G401 (cell line): ENCODE measurements at places on chromosomes 2 and 18.
A peak's percentile ranks its signal among the peaks of the same experiment; 100 is the strongest.

DNA sequence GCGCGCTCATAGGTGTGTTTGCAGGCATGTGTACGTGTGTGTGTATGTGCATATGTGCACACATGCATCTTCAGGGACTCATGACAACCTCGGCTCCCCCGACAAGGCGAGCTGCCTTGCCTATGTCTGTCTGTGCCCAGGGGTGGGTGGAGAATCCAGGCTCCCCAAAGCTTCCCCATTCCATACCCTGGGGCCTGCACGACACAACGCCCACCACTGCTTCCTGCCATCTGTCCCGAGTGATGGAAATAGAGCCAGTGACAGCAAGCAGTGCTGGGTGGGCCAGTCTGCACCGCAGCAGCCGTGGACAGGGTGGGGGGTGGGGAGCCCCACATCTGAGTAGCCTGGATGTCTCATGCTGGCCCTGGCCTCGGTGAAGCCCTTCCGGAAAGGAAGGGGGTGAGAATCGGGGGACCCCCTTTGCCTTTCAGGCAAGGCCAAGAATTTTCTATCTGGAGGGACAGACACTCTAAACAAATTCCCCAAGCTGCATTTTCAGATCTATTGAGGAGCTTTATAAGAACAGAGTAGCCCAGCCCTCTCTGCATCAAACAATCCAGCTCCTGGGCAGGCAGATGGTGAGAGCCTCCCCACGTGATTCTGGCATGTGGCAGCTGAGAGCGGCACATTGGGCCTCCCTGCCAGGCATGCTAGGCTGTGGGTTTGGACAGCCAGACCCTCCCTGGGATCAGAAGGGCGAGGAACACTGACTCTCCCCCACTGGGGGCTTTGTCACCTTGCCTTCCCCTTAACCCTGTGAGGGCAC is 4.9 kb downstream of the KCNIP3 start:
- no peak for DNase-seq

GRCh38 chr18:21112543-21113105 is 1.0 kb upstream of the ROCK1 start:
- DNase-seq = no peak

GRCh38 chr2:66577321-66578053 is 142.6 kb downstream of the MEIS1 start:
- DNase-seq = peak; percentile 72

DNA sequence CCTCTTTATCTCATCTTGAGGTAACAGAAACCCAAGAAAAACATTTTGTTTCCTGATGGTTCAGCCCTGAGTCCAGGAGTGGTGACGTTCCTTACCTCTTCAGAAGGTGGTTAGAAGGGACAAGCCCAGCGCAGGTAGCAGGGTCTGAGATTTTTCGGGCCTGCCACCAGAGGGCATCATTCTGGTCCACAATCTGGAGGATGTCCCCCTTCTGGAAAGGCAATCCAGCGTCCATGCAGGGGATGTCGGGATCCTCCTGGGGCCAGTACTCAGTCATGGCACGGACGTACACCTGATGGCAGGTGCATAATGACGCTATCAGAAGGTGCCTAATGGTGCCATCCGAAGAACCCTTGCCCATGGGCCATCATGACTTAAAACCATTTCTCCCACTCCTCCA is 17.7 kb downstream of the MPP4 start:
- no peak for DNase-seq

DNA sequence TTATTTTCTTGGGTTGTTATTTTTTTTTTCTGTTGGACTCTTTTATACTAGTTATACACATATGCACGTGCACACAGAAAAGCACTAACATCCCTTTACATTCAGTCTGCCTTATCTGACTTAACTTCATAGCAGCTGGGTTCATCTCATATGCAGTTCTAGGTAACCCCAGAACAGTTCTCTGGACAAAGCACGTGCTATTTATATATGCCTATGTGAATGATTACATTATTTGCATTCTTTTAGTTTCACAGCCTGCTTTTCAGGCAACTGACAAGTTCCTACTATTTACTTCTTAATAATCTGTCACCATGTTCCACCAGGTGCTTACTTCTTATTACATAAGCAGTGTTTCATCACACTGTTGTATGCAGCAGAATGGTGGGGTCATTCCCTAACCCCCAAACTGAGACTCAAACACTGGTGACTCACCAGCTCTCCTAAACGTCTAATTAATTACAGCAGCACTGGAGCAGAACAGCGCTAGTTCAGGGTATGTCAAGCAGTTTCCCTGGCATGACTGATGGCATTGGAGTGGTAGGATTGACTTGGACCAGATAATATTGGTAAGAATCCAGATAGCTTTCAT is 372.8 kb downstream of the CLIP4 start:
- DNase-seq = no peak

DNA sequence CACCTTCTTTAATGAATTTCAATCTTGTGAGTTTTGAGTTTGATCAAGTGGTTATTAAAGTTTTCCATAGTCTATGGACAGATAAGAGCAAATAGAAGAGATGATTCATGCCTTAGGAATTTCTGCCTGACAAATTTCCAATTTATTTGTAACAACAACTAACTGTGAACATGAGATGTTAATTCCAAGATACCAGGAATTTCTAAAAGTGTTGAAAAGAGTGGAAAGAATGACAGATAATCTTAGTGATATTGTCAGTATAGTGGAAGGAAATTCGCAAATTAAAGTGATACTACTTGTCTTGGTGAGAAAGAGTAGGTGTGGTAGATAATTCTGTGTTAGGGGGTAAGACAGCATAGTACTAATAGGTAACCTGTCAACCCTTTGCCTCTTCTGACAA is 82.4 kb downstream of the AGPS start:
- DNase-seq = no peak

DNA sequence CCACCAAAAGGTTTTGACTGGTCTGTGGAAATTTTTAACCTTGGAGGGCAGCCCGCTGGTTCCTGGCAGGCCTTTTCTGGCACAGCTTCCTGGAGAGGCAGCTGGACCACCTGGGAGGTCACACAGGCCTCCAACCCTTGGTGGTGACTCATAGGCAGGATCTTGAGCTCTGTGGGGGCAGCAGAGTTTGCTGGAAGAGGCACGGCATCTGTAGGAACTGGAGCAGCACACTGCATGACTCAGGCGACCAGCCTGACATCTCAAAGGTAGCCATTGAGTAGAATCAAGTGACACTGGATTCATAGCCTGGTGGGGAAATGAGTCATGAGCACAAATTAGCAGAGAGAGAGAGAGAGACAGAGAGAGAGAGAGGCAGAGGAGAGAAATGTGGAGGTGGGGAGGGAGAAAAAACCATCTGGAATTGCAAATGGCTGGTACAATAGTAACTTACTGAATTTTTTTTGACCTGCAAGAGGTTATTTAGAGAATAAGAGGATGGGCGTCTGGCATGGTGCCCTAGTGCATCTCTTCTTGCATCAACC is 57.4 kb downstream of the TRPM8 start:
- DNase-seq = peak; percentile 45

DNA sequence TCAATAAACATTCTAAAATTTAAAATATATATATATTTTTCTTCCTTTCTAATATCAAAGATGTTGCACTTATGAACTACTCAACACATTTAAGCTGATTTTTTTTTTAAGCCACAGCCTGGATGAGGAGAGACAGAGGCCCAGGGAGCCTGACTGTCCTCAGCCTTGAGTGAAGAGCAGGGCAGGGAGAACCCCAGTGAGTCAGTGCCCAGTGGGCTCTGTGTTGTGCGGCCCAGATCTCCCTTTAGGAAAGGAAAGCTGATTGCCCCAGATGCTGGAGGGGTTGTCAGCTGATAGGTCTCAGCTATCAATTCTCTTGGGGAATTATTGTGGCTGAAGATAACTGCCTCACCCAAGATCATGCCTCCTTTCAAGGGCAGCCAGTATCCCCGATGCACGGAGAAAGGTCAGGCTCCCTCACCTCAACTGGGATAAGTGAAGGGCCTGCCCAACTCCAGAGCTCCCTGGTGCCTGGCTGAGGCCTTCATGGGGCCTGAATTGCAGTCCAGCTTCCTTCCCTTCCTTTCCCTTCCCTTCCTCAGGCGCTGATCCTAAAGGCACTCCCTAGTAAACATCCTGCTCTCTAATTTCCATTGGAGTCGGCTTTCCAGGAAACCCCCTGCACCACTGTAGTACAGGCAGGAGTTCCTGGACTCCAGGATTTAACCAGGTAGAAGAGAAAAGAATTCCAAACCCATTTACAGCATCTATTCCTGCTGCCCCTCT is 106.9 kb upstream of the ATL2 start:
- DNase-seq = no peak

DNA sequence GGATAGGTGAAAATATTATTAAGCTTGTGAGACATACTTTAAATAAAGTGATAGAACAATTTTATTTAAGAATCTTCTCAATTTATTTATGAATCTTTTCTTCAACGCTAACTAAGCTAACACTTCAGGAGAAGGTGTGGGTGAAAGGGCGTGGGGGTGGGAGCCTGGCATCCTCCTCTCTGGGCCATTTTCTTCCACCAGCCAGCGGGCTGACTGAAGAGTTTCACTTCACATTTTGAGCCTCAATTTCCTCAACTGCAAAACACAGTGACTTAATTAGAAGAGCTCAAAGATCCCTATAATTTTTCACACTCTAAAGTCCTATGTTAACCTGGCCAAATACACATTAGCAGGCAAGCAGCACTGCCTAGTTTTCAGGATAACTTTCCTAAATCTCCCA is 94.8 kb downstream of the FTCDNL1 start:
- DNase-seq = no peak

DNA sequence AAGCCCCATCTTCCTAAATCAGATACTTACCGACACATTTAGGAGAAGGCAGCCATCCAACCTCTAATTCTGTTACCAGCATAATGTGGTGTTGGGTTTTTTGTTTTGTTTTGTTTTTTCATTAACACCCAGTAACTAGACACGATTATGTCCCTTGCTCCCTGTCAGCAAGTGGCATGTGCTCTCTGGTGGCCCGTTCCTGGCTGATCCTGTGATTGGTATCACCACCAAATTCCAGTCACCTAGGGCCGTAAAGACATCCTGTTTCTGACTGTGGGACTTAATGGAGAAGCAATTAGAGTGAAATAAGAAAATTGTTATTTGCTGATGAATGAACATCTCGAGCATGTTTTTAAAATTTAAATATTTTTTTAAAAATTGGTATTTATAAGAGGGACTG is 5.9 kb upstream of the DLX1 start:
- no peak for DNase-seq

GRCh38 chr2:233290051-233290845 is 17.4 kb upstream of the SAG start:
- DNase-seq = no peak

DNA sequence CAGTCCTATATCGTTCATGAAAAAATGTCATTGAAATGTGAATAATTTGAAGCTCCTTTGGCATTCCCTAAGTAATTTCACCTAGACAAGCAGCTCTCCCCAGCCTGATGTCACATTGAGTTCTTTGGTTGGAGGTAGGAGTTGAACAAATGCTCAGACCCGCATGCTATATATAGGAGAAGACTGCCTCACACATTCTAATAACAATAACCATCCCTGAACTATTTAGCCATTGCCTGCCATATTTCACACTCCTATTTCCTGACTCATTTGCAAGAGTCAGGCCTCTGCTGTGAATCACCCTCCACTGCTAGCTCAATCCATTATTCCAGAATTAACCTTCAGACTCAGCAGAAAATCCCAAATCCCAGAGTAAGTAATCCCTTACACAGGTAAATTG is 256.6 kb upstream of the ACVR2A start:
- DNase-seq = no peak

DNA sequence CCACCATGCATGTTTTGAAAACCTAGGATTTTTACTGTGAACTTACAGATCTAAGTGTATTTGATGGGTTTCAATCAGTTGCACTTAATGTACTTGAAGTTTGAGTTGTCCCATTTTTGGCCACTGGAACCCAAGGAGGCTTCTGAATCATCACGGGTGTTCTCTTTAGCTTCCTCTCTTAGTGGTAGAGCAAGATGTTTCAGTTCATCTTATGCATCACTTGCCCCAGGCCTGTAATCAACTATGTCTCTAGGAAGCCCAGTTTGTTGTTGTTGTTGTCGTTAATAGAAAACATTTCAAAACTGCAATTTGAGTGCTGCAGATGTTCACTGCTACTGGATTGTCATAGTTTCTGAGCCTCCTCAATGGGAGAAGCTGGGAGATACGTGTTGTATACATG is 97.0 kb downstream of the FHOD3 start:
- DNase-seq = no peak

DNA sequence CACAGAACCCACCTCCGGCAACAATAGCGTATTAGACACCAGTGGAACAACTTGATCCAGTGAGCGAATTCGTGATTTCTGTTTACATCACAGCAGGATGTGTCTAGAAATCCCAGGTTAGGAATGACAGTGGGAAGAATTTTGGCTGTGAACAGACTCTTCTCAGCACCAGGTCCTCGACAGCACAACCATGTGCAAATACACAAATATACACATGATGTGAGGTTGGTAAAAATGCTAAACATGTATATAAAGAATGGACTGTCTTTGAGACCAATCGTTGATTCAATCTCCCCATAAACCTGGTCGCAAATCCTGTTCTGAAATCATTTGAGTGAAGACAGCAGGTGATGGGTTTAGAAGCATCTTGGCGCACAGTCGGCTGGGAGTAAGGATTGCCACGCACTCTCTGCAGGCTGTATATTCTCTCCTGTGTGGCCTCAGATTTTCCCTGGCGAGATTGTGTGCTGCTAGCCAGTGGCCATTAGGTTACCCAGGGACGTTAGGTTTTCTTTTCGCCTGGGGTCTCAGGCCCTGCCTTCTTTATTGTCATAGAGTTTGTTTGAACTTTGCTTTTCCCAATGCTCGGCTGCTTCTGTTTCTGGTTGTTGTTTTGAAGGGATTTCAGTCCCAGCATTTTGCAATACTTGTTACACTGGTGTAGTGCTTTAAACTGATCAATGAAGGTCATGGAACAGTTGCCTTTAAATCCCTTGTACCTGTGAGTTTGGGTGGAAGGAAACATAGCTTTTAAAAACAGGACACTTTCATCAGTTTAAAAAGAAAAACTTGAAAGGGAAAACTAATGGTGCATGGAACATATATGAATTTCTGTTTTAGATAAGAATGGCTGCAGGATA is 147.3 kb downstream of the ALPK2 start:
- peak; percentile 73 for DNase-seq

GRCh38 chr2:53969968-53970723 is 647 bp downstream of the PSME4 start:
- peak; percentile 33 for DNase-seq

DNA sequence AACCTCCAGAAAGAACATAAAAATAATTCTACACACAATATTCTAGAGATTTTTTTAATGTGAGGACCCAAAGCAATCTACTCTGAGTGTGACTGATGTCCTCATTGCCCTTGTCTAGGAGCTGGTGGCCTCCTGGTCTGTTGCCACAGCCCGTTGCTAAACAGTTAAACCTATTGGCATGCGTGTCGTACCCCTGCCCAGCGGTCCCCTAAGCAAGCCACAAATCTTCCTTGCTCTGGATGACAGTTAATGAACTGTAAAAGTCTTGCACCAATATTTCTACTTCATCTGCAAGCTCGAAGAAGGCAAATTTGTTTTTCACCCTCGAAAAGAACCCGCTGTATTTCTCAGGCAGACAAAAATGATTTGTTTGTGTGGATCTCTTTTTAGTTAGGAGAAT is 489.1 kb upstream of the MEX3C start:
- no peak for DNase-seq

GRCh38 chr2:239157269-239157668 is 243.6 kb downstream of the HDAC4 start:
- DNase-seq = no peak
